ENCODE measurements at places on chromosomes 5 and 9.

GRCh38 chr5:17748941-17749340 is 114.7 kb downstream of the TAF11L14 start:
- H3K27me3 ChIP-seq, result no peaks in the 10 kb centered on the region
- H3K4me3 ChIP-seq, result no peak overlapping the region
- no peak overlapping the region for H3K27ac ChIP-seq
- DNase-seq, result no peak
- H3K4me1 ChIP-seq, result no peaks in the 10 kb centered on the region

- H3K27me3 ChIP-seq, result no peaks in the 10 kb centered on the region
- H3K4me1 ChIP-seq, result peaks cover 85% of the 10 kb centered on the region
- DNase-seq, result no peak
- H3K4me3 ChIP-seq, result no peak overlapping the region
Observed at GRCh38 chr5:138950421-138951031, 75.4 kb upstream of the LRRTM2 start.

DNA sequence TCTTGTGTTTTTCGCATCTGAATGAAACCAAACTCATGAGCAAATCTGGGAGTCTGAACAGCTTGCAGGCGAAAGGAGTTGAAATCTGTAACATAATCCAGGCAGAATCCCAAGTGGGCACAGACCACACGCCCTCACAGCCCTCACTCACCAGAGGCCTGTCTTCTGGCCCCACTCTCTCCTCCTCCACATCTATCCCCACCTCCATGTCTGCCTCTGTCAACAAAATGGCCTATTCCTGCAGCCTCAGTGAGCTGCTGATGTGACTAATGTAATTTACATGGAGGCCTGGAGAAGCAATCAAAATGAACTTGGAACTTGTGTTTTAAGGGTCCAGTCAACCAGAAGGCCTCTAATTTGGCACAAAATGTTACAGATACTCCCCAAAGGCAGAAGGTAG is 136.6 kb downstream of the GNA14 start:
- no peaks in the 10 kb centered on the region for H3K36me3 ChIP-seq
- no peak overlapping the region for H3K4me3 ChIP-seq
- peaks cover 37% of the 10 kb centered on the region for H3K4me1 ChIP-seq
- H3K27ac ChIP-seq, result no peak overlapping the region

DNA sequence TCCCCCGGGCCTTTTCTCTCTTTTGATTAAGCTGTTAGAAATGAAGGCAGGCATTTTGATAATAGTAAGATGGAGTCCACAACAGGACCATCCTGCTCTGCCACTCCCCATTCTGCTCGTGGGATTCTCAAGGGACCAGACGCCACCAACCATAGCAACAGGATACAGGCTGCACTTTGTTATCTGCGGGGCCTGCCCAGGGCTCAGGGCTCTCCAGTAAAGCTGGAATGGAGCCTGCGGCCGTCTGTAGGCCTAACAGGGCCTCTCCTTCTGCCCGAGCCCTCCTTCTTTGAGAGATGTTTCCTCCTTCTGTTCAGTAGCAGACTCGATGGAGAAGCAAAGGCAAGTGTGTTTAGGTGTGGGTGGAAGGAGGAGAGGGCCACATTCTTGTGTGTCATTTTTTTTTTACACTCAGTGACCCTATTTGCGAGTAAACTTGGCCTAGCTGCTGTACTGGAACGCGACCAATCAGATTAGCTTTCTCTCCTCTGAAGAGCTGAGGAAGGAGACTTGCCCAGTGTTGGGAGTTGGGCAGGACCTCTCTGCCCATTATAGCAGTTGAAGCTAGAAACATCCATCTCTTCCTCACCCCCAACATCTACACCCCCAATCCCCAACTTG is 8.9 kb upstream of the EPB41L4B start:
- H3K36me3 ChIP-seq, result no peaks in the 10 kb centered on the region
- peak overlapping the region; percentile 13 for H3K4me3 ChIP-seq

DNA sequence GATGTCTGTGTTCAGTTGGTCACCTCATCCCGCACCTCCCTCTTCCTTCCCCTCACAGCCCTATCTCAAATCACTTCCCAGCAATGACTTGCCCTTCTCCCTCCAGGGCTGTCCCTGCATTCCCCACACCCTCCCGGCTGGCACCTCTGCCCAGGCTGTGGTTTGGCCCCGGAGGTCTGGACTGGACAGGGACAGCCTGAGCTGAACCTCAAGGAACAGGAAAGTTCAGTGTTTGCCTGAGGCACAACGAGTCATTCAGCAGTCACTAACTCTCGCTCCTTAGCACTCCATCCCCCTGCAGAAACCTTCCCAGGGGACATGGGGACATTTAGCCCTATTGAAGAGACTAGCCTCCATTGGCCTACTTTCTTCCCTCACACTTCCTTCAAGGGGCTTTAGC is 58.3 kb upstream of the MAP3K1 start:
- H3K27me3 ChIP-seq, result no peaks in the 10 kb centered on the region
- no peaks in the 10 kb centered on the region for H3K4me1 ChIP-seq

DNA sequence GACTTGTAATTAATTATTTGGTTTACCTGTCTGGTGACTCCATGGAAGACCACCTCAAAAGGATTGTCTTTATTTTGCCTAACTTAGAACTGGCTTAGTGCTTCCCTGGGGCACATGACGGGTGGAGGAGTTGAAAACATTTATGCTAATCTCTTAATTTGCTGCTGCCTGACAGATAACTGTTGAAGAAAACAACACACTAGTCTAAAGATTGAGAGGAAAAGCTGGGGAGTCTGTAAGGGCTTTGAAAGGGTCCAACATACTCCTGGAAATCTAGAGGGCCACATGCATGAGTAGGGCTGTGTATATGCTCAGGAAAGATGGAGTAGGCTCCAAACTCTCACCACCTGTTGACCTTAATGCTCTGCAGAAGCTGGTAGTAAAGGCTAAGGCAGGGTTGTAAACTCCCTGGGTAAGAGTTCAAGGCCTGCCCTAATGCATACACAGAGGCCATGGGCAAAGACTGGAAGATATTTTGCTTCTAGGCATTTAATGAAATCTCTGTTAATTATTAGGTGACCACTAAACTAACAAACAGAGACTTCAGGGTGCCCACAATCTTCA is 40.7 kb downstream of the NR3C1 start:
- no peak overlapping the region for H3K27ac ChIP-seq
- no peaks in the 10 kb centered on the region for H3K36me3 ChIP-seq
- peaks cover 16% of the 10 kb centered on the region for H3K4me1 ChIP-seq
- no peak overlapping the region for H3K4me3 ChIP-seq

DNA sequence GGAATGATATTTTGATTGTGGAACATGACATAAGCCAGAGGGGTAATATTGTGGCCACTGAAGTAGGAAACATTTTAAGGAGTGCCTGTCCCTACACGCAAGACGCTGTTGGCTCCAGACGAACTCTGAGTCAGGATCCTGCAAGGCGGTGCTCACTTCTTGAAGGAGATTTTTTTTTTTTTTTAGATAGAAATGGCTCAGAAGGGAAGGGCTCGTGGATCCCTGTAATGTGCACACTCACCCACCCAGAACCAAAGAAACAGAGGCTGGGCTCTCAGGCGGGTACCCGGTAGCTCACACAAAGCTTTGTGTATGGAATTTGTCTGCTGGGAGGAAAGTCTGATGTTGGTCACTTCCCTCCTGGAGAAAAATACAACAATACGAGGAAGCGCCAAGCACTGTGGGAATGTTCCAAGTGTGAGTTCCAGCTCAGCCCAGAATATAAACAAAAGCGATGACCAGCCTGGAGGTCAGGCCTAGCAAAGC is 25.7 kb downstream of the RAPGEF1 start:
- H3K4me1 ChIP-seq, result no peaks in the 10 kb centered on the region
- H3K36me3 ChIP-seq, result no peaks in the 10 kb centered on the region
- DNase-seq, result peak; percentile 86

- H3K36me3 ChIP-seq, result peaks cover 34% of the 10 kb centered on the region
- H3K27me3 ChIP-seq, result no peaks in the 10 kb centered on the region
- no peak overlapping the region for H3K27ac ChIP-seq
- no peak overlapping the region for H3K4me3 ChIP-seq
Observed at GRCh38 chr5:180335614-180336233, 17.4 kb downstream of the GFPT2 start.

DNA sequence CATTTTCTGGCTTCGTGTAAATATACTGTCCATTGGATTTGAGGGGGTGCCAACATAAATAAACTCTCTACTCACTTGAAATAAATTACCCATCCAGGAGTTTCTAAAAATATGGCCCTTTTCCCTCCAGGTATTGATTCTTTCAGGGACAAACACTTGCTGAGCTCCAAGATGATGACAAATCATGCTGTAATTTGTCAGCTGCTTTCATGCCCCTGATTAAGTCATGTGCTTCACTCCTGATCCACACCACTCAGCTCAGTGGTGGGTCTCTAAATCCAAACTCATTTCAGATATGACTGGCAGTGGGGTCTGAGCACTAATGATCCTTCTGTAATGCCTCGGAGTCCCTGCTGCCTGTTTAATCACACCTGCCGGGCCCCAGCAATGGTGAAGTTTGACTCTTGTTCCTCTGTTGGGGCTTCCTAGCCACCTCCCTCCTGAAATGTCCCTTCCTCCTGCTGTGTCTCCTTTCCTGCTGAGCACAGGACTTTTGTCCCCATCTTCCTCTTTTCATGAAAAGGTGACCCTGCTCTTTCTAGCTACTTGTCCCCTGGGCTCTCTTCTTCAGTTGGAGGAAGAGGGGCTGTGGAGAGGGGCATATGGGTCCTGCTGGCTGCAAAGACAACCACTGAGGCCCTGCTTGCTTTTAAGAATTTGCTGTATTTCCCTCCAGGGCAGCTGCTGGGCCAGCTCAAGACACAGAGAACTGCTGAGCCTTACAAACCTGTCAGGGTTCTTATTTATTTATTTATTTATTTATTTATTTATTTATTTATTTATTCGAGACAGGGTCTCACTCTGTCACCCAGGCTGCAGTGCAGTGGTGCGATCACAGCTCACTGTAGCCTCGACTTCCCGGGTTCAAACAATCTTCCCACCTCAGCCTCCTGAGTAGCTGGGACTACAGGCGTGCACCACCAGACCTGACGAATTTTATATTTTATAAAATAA is 200.0 kb downstream of the ATP10B start:
- DNase-seq, result no peak
- no peaks in the 10 kb centered on the region for H3K27me3 ChIP-seq
- H3K27ac ChIP-seq, result no peak overlapping the region
- no peaks in the 10 kb centered on the region for H3K4me1 ChIP-seq
- H3K36me3 ChIP-seq, result no peaks in the 10 kb centered on the region
- no peak overlapping the region for H3K4me3 ChIP-seq

GRCh38 chr9:134290603-134291451 is 35.4 kb upstream of the RXRA start:
- no peak overlapping the region for H3K4me3 ChIP-seq
- peaks cover 13% of the 10 kb centered on the region for H3K4me1 ChIP-seq
- H3K27me3 ChIP-seq, result no peaks in the 10 kb centered on the region

- H3K27me3 ChIP-seq, result no peaks in the 10 kb centered on the region
- no peak for DNase-seq
- H3K36me3 ChIP-seq, result no peaks in the 10 kb centered on the region
- H3K4me1 ChIP-seq, result peaks cover under 1% of the 10 kb centered on the region
- no peak overlapping the region for H3K4me3 ChIP-seq
Observed at GRCh38 chr9:72154468-72155285, 5.4 kb downstream of the GDA start.

GRCh38 chr9:35826071-35826701 is 2.3 kb downstream of the FAM221B start:
- peaks cover 22% of the 10 kb centered on the region for H3K4me1 ChIP-seq
- H3K36me3 ChIP-seq, result no peaks in the 10 kb centered on the region
- no peak for DNase-seq
- no peak overlapping the region for H3K4me3 ChIP-seq

DNA sequence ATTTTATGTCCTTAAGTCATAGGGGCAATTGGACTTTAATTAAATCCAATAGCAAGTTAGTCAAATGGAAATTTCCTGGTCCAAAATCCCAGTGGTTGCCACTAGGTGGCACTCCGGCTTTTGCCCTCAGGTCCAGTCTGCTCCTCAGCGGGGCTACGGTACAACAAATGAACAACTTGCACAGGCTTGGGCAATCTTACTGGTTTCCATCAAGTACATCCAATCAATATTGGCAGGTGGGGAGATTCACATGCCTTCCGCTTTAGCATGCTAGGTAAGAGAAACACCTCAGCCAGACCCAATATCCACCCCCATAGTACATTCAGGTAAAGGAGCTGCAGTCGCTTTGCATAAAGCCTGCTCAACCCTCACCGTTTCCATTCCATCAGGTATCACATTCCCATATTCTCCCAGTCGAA is 6.3 kb upstream of the MXD3 start:
- no peaks in the 10 kb centered on the region for H3K27me3 ChIP-seq
- DNase-seq, result peak; percentile 82
- no peak overlapping the region for H3K4me3 ChIP-seq
- H3K27ac ChIP-seq, result no peak overlapping the region
- peaks cover 1% of the 10 kb centered on the region for H3K4me1 ChIP-seq

DNA sequence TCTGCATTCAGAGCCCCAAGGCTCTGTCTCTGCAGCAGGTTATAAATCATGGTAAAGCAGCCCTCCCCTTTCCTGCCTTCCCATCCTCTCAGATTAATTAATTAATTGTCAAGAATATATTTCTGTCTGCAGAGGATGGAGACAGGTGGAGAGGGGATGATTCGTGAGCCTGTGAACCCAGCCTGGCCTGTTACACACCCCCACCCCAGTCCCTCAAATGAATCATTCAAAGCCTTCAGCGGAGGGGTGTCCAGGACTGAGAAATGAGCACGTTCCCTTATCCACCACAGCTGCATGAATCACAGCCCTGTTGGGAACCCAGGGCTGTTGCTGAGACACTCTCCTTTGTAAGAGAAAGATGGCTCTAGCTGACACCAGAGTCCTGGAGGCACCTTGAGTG is 56.0 kb downstream of the NIPAL4 start:
- peaks cover 33% of the 10 kb centered on the region for H3K36me3 ChIP-seq
- no peaks in the 10 kb centered on the region for H3K27me3 ChIP-seq
- no peaks in the 10 kb centered on the region for H3K4me1 ChIP-seq
- DNase-seq, result no peak

- peaks cover 5% of the 10 kb centered on the region for H3K4me1 ChIP-seq
- H3K27ac ChIP-seq, result peak overlapping the region; percentile 21
- DNase-seq, result no peak
- no peaks in the 10 kb centered on the region for H3K36me3 ChIP-seq
Observed at GRCh38 chr5:108681079-108681921, 66.4 kb upstream of the FER start.

DNA sequence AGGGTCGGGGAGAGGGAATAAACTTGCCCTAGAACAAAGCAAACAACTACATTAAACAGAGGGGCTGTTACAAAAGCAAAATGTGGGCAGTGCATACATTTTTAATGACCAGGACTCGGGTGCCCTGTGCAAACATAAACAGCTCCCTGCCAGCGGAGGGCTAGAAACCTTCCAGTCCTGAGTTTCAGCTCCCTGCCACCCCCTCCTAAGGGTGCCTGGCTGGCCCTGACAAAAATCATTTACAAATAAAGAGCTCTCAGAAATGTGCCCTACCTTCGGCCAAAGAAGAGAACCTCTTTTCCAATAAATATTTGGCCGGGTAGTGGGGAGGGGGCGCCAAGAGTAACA is 29.5 kb downstream of the FOXD1 start:
- no peak overlapping the region for H3K27ac ChIP-seq
- peak overlapping the region; percentile 31 for H3K4me3 ChIP-seq
- peaks cover 8% of the 10 kb centered on the region for H3K27me3 ChIP-seq
- H3K4me1 ChIP-seq, result no peaks in the 10 kb centered on the region

DNA sequence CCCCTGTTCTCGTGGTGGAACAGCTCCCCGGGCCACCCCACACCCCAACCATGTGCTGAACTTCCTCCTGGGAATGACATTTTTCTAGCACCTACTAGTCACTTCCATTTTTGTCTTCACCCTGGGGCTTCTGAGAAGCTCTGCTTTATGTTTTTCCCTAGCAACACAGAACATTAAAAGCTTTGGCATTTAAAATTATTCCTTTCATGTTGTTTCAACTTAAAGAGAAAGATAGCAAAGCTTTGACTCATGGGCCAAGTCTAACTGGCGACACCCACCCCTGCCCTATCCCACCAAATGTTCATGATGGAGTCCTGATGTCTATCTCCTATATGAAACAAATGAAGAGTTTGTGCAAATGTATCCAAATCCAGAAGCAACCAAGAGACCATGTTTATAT is 22.4 kb downstream of the BOD1 start:
- H3K4me3 ChIP-seq, result no peak overlapping the region
- no peaks in the 10 kb centered on the region for H3K27me3 ChIP-seq
- no peak for DNase-seq
- H3K27ac ChIP-seq, result no peak overlapping the region
